ENCODE measurements at places on chromosomes 13 and 19.

DNA sequence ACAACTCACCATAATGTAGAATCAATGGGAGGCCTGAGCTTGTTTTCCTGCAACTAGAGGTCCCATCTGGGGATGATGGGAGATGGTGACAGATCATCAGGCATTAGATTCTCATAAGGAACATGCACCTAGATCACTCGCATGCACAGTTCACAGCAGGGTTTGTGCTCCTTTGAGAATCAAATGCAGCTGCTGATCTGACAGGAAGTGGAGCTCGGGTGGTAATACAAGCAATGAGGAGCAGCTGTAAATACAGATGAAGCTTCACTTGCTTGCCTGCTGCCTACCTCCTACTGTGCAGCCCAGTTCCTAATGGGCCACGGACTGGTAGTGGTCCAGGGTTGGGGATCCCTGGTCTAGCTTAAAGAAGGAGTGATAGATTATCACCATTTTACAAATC lies 33.0 kb downstream of the KPNA3 start:
- DNase-seq: peak; percentile 6

DNA sequence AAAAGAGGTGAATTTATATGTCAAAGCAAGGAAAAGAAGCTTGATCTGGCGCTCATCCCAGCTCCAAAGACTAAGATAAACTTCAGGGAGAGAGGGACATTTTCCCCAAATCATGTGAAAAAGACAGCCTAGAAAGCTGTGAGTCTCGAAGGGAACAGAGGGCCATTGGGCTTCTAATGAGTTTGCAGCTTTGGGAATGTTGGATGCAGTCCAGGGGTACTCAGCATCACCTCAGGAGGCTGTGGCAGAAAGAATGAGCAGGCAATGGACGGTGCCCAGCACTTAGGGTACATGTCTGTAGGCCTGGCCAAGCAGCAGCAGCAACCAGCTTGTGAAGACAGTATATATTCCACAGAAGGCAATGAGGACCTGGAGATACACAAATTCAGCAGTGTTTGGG lies 25.7 kb upstream of the WASF3 start:
- DNase-seq: no peak

- DNase-seq: no peak
Measured at GRCh38 chr19:34375598-34375997, 10.6 kb downstream of the GPI start.

DNA sequence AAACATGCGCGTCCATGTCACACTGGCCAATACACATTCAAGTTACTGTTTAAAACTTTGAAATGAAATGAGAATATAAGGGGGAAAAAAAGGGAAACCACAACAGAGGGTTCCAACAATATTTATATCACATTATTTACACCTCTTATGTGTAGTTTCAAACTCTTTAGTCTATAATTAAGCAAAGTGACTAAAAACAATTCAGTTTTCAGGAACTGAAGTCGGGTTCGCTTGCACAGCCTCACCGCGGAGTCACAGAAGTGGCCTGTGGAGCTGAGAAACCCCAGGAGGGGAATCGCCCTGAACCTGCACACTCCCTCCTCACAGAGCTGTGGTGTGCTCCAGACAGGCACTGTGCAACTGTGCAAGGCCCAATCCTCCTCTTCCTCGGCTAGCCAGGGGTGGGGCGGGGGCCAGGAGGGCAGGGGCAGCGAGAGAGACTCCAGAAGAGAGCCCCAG lies 75.9 kb downstream of the STK24 start:
- no peak for DNase-seq

DNA sequence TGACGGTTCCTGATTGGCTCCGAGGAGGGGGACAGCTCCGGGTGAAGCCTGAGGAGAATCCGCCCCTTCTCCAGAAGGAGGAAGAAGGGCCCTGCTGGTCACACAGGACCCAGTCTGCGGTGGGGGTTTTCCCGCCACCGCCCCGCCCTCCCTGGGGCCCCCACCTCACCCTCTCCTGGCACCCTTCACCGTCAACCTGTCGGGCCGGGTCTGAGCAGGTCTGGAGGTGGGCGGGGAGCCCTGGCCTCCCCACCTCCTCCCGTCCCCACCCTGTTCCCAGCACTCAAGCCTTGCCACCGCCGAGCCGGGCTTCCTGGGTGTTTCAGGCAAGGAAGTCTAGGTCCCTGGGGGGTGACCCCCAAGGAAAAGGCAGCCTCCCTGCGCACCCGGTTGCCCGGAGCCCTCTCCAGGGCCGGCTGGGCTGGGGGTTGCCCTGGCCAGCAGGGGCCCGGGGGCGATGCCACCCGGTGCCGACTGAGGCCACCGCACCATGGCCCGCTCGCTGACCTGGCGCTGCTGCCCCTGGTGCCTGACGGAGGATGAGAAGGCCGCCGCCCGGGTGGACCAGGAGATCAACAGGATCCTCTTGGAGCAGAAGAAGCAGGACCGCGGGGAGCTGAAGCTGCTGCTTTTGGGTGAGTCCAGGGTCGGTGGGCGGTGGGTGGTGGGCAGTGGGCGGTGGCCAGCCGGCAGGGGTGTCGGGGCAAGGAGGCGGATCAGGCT lies at the start of gene GNA15:
Gene GNA15 (plus strand): TSS at position 73 of the 723 bp plus-strand sequence. CDS start 418 bp downstream, at position 491.
- no peak for DNase-seq

DNA sequence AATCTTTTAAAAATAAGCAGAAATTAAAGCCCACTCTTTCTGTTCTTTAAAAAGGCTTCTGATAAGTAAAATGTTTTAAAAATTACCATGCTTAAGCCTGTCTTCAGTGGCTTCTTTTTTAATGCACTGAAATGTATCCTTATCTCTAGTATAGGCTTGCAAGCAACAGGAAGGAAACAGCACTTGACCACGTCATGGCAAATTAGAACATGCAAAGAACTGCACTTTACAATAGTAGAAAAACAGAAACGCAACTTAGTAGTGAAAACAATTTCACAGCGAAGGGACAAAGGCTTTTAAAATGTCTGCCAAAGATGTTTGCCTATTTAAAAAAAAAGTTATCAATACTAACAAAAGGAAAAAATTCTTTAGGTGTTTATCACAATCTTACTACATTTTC lies 36.3 kb downstream of the ELF1 start:
- DNase-seq: no peak

GRCh38 chr13:107788464-107789165 lies 426.7 kb downstream of the LIG4 start:
- no peak for DNase-seq

DNA sequence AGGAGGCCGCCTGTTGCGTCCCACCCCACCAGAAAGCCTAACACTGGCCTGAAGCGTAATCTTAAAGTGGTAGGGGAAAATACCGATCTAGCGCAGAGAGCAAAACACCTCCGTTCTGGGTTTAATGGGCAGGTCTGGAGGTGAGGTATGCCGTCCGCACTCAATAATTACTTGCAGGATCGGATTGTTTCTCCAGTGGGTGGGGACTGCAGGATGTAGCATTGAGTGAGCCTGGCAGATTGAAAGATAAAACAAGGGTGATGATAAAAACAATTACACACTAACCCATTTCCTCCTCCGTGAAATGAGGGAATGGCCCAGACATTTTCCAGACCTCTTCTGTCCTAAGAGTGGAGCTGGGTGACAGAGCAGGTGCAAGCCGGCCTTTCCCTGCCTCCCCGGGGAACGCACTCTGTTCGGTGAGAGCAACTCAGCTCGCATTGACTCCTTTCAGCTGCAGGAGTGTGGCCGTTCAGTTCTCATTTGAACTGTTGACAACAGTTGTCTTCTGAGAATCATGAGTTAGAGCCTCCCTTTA lies 110.2 kb upstream of the DOCK9 start:
- no peak for DNase-seq

- DNase-seq: peak; percentile 94
Measured at GRCh38 chr13:79451500-79451962, 29.4 kb upstream of the NDFIP2 start.

- DNase-seq: no peak
Measured at GRCh38 chr13:75738841-75739240, 102.7 kb downstream of the LMO7 start.

GRCh38 chr13:86877441-86877840 lies 793.7 kb upstream of the SLITRK5 start:
- no peak for DNase-seq

- DNase-seq: peak; percentile 72
Measured at GRCh38 chr19:18425515-18426415, 6.6 kb downstream of the SSBP4 start.

- no peak for DNase-seq
Measured at GRCh38 chr19:14391156-14391821, 10.0 kb downstream of the ADGRE5 start.

DNA sequence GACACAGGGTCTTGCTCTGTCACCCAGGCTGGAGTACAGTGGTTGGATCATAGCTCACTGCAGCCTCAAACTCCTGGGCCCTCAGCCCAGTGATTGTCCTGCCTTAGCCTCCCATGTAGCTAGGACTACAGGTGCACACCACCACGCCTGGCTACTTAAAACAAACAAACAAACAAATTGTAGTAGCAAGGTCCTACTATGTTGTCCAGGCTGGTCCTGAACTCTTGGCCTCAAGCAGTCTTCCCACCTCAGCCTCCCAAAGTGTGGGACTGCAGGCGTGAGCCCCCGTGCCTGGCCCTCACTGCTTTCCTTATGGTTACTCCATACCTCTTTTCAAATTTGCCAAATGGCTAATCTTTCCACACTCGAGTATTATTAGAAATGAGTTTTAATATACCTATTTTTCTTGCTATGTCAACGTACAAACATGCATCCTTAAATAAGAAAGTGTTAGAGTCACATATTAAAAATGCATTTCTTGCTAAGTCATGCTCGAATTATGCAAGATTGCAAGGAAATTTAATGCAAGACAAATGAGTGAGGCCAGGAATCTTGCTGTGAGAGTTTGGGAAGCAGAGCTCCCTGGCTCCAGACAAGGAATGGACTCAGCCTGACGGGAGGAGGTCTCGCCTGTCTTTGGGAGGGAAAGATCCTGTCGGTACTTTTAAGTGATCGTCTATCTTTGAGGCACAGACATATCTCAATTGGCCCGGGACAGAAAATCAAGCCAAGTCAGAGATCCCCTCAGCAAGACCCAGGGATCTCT lies 39.4 kb downstream of the RFX2 start:
- DNase-seq: peak; percentile 95

DNA sequence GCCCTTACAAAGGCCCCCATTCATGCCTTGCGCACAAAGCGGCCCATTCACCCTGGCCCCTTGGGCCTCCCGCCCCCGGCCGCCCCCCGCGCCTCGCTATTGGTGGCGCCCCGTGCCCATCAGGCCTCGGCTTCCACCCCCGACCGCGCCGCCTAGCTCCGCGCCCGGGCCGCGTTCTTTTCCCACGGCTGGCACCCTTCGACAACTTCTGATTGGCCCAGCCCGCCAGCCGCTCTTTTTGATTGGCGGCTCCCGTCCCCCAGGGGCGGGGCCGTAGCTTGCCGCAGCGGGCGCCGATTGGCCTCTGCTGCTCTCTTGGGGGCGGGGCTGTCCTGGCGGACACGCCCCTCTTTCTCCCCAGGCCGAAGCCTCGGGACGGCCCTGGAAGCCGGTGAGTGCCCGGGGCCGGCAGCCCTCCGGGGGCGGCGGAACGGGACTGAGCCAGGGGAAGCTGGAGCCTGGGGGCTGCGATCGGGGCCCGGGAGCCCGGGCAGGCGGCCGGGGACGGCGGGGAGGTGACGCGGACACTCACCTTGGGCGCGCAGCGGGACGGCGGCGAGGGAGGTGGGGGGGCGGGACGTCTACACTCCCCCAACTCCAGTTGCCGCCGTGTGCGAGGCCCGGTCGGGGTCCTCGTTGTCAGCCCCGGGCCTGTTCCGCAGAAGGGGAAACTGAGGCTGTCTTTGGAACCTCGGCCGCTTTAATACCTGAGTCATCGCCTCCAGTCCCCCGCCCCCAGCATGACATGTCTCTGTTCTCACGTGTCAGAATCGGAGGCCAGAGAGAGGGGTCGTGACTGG lies at the start of gene MYH14:
Gene MYH14 (plus strand): TSS at position 342 of the 800 bp plus-strand sequence. CDS start 6,744 bp downstream, outside the sequence.
- DNase-seq: no peak

DNA sequence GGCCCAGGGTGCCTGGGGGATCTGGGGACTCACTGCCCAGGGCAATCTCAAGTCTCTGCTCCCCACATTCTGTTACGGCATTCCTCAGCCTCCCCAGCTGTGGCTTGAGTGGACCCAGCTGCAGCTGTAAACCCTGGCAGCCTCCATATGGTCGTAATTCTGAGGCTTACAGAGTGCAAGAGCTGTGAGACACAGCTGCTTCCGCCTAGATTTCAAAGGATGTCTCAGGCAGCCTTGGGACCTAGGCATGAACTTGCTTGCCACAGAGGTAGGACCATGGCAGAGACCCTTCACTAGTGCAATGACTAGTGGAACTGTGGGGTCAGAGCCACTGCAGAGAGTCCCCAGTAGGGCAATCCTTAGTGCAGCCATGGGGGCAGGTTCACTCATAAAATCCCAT lies 297.5 kb downstream of the ENOX1 start:
- peak; percentile 2 for DNase-seq

DNA sequence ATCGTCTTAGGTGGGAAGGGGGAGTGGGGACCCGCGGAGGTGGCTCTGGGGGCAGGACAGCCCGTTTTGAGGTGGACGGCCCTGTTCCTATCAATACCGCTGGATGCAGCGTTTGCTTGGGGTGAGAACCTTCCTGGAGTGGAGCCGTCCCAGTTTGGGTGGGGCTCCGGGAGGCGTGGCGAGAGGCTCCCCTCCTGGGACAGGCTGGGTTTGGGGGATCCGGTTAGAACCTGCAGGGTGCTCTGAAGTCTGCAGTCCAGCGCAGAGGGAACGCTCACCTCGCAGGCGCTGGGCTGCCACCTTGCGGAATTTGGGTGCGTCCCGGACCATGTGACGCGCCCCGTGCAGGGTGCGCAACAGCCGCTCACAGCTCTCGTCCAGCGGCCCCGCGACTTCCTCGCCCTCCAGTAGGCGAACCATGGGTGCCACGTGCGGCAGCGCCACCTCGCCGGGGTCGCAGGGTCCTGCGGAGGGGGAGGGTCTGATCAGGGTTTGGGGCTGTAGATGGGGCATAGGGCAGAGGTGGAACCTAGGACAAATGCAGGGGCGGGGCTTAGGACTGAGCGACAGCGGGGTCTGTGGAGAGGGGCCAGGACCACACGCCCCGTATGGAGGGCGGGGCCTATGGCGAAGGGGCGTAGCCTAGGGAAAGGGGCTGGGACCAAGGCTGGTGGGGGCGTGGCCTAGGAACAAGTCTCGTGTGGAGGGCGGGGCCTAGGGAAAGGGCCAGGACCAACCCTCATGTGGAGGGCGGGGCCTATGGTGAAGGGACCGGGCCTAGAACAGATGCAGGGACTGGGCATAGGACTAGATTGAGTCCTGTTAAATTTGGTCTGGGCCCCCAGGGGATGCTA lies 13.8 kb downstream of the SH2D3A start:
- peak; percentile 57 for DNase-seq

GRCh38 chr19:3722443-3723109 lies 14.4 kb downstream of the TJP3 start:
- DNase-seq: no peak

GRCh38 chr19:35907377-35907745 lies 734 bp downstream of the TYROBP start:
- no peak for DNase-seq

GRCh38 chr13:48648446-48648845 lies 5.3 kb upstream of the CYSLTR2 start:
- DNase-seq: no peak

DNA sequence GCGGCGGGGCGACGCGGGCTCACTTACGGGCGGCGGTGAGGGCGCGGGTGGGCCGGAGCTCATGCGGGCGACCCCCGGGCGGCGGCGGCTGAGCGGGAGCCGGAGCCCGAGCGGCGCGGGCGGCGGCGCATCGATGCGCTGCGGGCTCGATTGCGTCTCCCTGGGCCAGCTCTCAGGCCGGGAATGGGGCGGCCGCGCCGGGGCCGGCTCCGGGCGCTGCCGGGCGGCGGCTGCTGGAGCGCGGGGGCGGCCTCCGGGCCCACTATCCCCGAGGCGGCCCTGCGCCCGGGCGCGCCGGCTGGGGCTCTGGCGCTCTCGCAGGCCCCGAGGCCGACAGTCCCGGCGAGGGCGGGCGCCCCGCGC lies 1.4 kb upstream of the TSHZ3 start:
- peak; percentile 56 for DNase-seq

Data from fibroblast of skin of right quadriceps (primary cell).